Naive thymus-derived CD4-positive, alpha-beta T cell (primary cell): ENCODE measurements at places on chromosomes 4 and X. TPM values are rescaled to one million over a fixed set of nuclear protein-coding genes. Genes with fewer than 3 reads are reported as not detected.

IL1RAPL2 gene
- polyA plus RNA-seq: not detected

KCTD8 gene
- polyA plus RNA-seq: not detected

BEX4 gene
- 94.7 TPM for polyA plus RNA-seq

AKAP14 gene
- not detected for polyA plus RNA-seq

GRCh38 chrX:120302434-120302833 lies 8.8 kb downstream of the TMEM255A start:
- DNase-seq: peak; percentile 16

- no peak for DNase-seq
These were observed 128.4 kb upstream of the TBC1D9 start for GRCh38 chr4:140884431-140885058.

DNA sequence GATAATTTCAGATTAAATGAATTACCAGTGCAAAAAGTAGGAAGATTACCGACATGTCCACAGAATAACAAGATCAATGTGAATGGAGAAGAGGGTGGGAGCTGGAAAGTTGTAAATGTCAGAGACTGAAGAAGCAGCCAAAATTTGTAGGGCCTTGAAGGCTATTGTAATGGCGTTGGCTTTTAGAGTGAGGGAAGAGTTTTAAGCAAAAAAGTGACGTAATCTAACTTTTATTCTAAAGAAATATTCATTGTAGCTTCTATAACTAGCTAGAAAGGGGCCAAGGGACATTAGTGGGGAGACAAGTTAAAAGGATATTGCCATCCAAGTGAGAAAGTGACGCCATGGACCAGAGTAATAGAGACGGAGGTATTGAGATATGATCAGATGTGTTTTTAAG lies 63.3 kb upstream of the PCDH7 start:
- DNase-seq: no peak

DNA sequence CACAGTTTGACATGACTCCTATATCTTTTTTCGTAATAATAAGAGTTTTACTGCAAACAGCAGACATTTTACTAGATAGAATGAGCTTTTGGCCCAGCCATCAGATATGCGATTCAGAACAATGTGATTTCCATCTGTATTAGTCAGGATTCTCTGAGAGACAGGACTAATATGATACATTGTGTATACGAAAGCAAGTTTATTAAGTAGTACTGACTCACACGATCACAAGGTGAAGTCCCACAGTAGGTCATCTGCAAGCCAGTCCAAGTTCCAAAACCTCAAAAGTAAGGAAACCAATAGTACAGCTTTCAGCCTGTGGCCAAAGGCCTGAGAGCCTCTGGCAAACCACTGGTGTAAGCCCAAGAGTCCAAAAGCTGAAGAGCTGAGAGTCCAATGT lies 24.1 kb downstream of the CXCL8 start:
- no peak for DNase-seq

- no peak for DNase-seq
These were observed 190.2 kb downstream of the ANTXR2 start for GRCh38 chr4:79882806-79883205.
